Activated T-helper 1 cell treated with anti-CD3 and anti-CD28 coated beads, Interleukin-12 subunit alpha, Interleukin-12 subunit beta, Interleukin-2, Interleukin-4 antibody, amounts not matched to agents 30 ng/mL and 10 ng/mL and 1 ng/mL, durations not matched to agents 14 hours and 24 hours and 36 hours (primary cell): ENCODE measurements at places on chromosomes 11 and 22.
A peak's percentile ranks its signal among the peaks of the same experiment; 100 is the strongest.

GRCh38 chr11:93160808-93161207, 37.0 kb downstream of the SLC36A4 start:
- no peak for DNase-seq

GRCh38 chr11:8810540-8811301, 100.3 kb upstream of the AKIP1 start:
- no peak for DNase-seq

DNA sequence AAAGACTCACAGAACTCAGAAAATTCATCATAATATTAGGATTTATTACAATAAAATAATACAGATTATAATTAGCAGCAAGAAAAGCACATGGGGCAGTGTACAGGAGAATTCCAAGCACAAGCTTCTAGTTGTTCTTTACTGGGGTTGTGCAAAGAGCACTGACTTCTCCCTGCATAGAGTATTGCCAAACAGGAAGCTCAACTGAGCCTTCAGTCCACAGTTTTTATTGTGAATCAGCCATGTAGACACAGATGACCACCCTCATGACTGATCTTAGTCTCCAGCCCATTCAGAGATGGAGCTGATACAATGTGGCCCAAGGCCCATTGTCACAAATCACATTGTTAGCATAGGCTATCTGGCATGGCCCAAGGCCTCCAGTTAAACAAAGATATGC, 798.9 kb downstream of the KCNA4 start:
- no peak for DNase-seq

- DNase-seq: no peak
Observed at GRCh38 chr22:31556627-31557203, 60.4 kb downstream of the SFI1 start.

DNA sequence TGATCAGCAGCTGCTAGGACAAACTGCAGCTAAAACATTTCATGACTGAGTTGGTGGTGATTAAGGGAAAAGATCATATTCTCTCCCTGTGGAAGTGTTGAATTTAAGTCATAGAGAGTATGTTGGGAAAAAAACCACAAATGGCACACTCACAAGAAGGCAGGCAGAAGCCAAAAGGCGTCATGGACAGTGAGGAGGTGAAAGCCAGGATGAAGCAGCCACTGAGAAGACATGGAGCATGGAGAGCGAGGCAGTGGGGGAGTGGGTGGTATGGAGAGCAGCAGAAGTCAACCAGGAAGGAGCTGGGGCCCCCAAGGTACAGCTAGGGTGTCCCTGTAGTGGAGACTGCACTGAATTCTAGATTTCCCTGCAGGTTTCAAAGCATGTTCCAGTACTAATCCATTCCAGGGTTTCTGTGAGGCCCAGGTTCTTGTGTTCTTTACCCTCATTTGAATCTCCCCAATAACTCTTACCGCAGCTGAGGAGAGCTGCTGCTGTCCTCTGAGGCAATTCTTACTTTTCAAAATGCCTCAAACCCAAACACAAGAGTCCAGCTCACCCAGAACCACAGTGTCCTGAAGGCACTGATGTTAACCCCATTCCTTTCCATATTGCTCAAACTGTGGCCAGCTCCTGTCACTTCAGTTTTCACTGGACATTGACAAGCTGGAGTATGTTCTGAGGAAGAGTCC, 191.8 kb upstream of the E2F8 start:
- DNase-seq: no peak

- DNase-seq: no peak
Observed at GRCh38 chr11:83836065-83836464, 549.9 kb upstream of the CCDC90B start.

DNA sequence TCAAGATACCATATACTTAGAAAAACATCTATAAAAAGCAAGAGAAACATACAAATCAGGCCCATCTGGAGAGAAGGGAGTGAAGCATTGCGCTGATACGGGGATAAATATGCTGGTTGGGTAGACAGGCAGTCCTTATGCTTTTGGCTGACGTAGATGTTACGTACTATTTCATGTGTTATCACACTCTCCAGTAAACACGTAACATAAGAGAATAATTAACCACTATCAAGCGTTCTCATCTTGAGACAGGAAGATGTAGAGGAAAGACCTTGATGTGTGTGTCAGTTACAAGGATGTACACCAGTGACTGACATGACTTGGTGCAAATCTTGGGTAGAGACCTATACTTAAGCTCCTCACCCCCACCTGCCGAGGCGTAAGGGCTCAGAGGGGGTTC, 86.7 kb upstream of the PRODH start:
- no peak for DNase-seq

- DNase-seq: peak; percentile 29
Observed at GRCh38 chr11:118789501-118790356, 1.2 kb downstream of the DDX6 start.

GRCh38 chr22:20553947-20554741, 46.7 kb downstream of the MED15 start:
- DNase-seq: no peak

GRCh38 chr22:48707763-48708557, 1119.7 kb downstream of the BRD1 start:
- DNase-seq: no peak

DNA sequence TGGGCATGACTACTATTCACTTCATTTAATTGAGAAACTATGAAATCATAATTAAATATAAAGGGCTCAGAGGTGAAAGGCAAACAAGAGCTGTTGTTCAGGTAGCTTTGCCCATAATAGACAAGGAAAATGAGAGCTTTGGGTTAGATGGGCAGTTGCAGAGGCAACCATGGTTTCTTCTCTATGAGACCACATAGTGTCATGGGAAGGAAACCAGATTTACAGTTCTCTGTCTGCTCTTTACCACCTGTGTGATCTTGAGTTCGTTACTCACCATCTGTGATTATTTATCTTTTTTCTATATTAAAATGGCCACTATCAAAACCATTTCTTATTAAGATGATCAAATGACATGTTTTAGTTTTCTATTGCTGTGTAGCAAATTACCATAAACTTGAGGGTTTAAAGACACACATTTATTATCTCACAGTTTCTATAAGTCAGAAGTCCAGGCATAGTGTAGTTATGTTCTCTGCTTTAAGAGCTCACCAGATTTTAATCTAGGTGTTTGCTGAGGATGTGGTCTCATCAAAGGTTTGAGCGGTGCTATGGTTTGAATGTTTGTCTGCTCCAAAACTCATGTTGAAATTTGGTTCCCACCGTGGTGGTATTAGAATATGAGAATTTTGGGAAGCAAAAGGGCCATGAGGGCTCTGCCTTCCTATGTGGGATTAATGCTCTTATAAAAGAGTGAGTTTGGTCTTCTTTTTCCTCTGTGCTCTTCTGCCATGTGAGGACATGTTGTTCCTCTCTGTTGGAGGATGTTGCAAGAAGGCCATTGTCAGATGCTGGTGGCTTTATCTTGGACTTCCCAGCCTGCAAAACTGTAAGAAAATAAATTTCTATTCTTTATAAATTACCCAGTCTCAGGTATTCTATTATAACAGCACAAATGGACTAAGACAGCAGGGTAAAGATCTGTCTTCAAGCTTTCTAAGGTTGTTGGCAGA, 38.2 kb downstream of the OR2AG2 start:
- DNase-seq: no peak

GRCh38 chr11:119481021-119481666, 58.2 kb upstream of the THY1 start:
- peak; percentile 55 for DNase-seq

GRCh38 chr11:2760196-2760871, 60.5 kb upstream of the KCNQ1OT1 start:
- DNase-seq: no peak

- no peak for DNase-seq
Observed at GRCh38 chr11:10550503-10551289, 9.7 kb upstream of the RNF141 start.

GRCh38 chr11:36409152-36409816, 100.8 kb downstream of the TRAF6 start:
- peak; percentile 49 for DNase-seq

DNA sequence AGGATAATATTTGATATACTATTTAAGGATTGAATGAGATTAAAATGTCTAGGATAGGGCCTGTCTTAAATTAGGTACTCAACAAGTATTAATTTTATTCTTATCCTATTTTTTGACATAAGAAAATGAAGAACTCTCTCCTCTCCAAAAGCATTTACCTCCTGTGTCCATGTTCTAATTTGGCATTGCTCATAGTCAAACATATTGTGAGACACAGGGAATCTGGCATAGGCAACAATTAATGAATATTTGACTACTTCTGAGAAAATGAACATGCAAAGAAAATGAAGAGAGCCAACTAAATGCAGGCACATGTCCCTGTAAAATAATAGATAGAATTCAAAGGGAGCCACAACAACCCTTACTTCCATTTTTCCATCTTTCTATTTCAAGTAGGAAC, 198.5 kb upstream of the C11orf87 start:
- DNase-seq: no peak

DNA sequence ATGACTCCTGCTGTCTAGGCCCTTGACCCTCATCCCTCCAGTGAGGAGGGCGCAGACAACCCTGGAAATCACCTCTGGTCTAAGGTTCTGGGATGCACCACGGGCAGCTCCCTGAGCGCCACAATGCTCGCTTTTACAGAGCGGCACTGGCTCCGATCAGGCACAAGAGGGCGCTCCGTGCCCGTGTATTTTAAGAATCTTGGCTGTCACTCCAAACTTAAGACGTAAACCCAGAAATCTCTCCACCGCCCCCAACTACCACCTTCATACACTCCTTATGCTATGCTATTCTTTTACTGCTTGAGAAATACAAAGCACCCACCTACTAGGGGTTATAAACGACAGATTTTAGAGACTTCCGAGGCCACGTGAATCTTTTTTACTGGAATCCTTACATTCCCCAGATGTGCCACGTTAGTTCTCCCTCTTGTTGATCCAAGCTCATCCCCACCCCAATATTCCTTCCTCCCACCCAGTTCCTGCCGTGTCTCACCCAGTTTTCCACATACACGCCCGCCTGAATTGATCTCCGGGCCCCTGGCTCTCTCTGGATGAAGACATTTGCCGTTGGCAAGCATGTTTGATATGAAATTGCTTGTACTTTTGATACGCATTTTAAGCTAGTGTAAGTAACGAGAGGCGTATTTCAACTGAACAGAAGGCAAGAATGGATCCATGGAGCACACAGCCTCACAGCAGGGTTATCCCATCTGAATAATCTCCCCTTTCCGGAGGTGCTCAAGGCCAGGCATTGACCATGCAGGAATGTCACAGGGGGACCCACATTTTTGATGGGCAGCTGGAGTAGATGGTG, 453.5 kb downstream of the OPCML start:
- no peak for DNase-seq

DNA sequence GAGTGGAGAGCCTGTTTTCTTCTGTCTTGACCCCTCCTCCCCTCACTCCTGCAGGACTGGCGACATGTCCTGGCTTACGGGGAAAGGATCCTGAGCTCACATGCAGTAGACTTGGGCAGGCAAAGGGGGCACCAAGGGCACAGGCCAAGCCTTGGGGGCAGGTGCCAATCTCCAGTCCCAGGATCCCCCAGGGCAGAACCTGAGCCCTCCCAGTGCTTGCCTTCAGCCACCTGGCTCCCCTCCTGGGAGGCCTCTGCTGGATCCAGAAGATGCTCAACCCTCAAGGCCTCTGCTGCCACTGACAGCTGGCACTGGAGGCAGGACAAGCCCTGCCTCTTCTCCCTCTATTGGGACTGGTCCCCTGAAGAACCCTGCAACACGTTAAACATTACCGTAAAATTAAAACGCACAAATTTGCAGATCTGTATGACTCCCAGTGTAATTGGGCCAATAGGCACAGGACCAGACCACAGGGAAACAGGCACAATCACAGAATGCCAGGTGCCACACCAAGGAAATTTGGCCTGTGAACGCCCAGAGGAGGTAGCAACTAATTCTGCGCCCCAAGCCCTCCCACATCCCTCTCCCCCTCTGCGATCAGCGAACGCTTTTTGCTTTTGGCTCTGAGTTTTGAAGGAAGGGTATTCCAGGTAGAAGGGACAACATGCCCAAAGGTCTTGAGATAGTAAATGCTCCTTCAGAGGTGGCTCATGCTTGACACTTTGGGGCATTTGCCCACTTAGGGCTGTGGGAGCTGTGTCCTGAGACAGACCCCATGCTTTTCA, 967 bp upstream of the LZTR1 start:
- no peak for DNase-seq

DNA sequence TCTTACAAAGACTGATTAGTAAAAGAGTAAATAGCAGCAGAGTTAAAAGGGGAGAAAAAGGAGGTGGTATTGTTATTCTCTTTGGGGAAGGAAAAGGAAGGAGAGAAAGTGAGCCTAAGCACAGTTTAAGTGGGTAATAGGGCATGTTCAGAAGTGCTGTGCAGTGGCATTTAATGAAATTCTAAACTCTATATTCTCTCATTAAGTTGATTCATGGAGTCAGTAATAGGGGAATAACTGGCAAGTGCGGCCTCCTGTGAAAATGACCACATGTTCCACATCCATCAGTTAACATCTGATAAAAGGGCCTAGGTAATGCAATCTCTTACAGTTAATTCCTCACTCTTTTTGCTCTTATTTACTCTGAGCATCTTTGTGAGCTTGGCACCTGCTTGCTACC, 516.7 kb downstream of the JRKL start:
- no peak for DNase-seq

- no peak for DNase-seq
Observed at GRCh38 chr11:127205688-127206217, 205.2 kb upstream of the KIRREL3 start.

GRCh38 chr22:45120931-45121330, 42.8 kb upstream of the NUP50 start:
- DNase-seq: no peak

GRCh38 chr11:12508151-12508751, 130.9 kb downstream of the PARVA start:
- DNase-seq: no peak

- DNase-seq: no peak
Observed at GRCh38 chr11:60056349-60056969, at the start of gene MS4A3. MS4A3 (plus strand) TSS chr11:60056665; CDS start chr11:60061161, 4,496 bp downstream.
